Stimulated activated CD4-positive, alpha-beta T cell treated with anti-CD3 and anti-CD28 coated beads, Interleukin-12 subunit alpha, Interleukin-12 subunit beta, amount 100 ng/mL, for 48 hours (primary cell): ENCODE measurements at places on chromosomes 3 and 15.

- DNase-seq = no peak
Observed at GRCh38 chr3:172256101-172256734, 192.0 kb downstream of the GHSR start.

DNA sequence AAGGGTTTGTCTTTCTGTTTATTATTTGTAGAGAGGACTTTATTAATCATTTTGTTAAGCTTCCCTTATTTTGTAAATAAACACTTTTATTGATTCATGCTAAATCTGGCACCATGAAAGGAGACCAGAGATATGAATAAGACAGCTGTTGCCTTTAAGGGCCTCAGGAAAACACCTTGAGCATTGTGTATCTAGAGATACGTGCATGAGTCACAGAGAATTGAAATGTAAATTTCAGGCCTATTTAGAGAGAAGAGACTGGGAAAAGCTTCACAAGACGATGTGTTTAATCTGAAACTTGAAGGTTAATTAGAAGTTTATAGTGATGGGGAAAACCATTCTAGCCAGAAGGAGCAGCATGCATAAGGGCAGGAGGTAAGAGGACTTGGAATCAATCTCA, 28.6 kb upstream of the UTS2B start:
- DNase-seq = no peak

GRCh38 chr15:61227950-61228936, 859 bp downstream of the RORA start:
- DNase-seq = no peak

DNA sequence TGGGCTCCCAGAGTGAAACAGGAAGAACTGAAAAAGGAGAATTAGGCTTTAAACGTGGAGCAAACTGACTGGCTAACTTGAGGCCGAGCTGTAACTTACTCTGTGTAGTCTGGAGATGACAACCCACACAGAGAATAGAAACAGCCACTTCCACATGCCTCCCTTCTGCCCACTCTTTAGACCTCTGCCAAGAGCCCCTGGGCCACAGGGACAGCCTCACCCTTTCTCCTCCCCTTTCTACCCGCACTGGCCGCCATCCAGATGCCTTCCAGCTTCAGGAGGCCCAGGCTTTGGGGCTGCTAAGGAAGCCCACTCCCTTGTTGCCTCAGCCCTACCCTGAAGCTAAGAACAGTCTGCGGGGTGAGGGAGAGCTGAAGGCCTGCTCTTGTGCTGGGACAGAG, 6.8 kb downstream of the ARHGAP31 start:
- no peak for DNase-seq

GRCh38 chr3:149134575-149134974, 5.1 kb downstream of the HPS3 start:
- no peak for DNase-seq

DNA sequence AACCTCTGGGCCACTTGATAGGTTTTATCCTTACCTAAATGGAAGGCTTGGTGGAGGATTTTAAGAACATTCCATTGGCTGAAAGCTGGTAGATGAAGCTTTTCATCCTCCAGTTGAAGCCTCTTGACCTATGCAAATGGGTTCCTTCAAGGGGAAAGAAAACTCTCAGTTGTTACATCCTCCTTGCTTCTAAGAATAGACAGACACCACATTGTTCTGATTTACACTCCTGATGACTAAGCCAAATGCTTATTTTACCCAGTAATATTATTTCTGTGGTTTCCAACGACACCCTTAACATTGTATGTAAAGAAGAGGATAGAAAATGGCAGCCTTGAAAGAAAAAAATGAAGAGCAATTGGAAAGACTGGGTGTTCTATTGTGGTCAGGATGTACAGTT, 480.5 kb downstream of the OTOL1 start:
- DNase-seq = no peak

- DNase-seq = no peak
Observed at GRCh38 chr15:100947760-100948429, 28.7 kb downstream of the LRRK1 start.

DNA sequence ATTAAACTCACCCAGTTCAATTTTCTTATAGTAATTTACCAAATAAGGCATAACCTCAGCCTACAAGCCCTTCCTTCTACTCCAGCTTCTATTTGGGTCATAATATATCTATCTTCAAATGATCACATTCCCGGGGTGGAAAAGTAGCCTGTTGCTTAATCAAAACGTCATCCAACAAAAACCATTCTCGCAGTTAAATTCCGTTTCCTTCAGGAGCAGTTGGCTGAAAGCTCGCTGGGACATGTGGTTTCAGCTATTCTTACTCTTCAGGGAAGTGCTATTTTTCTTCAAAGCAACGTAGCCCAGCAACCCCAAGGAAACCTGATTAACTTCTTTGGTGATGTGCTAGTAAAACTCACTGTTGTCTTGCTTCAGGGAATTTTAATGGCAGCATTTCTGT, 59.6 kb downstream of the MAGI1 start:
- no peak for DNase-seq

DNA sequence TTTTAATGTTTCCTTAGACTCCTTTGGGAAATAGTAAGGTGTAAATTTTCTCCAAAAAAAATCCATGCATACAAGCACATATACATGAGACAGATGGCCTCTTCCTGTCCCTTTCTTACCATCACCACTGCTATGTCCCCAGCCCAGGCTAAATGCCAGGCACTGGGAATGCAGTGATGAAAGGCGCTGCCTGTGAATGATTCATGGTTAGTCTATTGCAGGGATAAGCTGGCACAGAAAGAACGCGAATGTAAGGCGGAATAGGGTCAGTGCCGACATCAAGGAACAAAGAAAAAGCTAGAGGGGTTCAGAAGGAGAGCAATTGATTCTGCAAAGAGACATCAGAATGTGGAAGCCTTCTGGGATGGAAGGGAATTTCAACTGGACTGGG, 36.2 kb upstream of the CFAP161 start:
- DNase-seq = no peak

GRCh38 chr3:57144952-57145351, 20.2 kb downstream of the IL17RD start:
- no peak for DNase-seq

- DNase-seq = no peak
Observed at GRCh38 chr3:24027946-24028345, 82.9 kb downstream of the NR1D2 start.
